ENCODE measurements at places on chromosomes 6 and 20.

DNA sequence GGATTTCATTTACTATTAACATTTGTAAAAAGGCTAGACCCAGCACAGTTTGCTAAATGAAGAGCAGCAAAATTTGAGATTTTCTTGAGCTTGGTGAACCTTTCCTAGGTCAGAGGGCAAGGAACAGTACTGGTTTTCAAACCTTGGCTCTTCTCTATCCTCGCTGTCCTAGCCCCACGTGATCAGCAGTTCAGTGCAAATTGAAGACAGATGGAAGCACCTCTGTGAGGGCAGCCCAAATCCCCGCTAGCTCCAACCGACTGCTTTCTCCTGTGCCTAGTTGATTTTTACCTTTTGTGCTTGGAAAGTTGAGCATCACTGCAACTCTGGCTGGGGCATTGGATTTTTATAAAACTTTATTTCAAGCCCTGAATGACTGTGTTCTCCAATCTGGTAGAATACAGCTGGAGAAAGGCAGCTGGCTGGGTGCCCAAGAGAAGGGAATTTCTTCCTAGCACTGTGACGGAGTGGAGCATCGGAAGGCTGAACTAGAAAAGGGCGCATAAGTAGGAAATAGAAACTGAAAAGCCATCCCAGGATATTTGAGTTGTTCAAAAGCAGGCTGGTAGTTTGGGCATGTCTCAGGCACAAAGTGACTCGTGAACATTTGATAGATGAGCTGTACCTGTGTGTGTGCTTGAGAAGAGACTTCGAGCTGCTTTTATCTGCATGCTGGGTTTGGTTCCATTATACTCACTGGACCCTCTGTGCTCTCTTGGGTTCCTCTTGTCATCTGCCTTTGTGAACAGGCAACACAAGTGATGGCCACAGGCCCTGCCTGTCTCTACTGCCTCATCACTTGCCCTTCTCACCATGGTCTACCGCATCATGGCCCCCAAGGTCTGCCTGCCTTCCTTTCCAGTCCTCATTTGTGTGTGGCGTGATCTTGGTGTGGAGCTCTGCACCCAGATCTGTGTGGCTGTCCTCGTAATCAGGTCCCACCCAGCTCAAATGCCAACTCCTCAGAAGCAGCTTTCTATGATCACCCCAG, 2.3 kb downstream of the RNF114 start:
- DNase-seq, result peak; percentile 50

- DNase-seq, result no peak
These were observed 1.3 kb downstream of the GZF1 start for GRCh38 chr20:23363257-23363649.

DNA sequence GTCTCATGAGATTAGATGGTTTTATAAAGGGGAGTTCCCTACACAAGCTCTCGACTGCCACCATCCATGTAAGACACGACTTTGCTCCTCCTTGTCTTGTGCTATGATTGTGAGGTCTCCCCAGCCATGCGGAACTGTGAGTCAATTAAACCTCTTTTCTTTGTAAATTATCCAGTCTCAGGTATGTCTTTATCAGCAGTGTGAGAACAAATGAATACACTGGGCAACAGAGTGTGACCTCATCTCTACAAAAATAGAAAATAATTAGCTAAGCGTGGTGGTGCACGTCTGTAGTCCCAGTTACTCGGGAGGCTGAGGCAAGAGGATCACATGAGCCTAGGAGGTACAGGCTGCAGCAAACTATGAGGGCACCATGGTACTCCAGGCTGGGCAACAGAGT, 51.3 kb downstream of the MDN1 start:
- DNase-seq, result no peak

DNA sequence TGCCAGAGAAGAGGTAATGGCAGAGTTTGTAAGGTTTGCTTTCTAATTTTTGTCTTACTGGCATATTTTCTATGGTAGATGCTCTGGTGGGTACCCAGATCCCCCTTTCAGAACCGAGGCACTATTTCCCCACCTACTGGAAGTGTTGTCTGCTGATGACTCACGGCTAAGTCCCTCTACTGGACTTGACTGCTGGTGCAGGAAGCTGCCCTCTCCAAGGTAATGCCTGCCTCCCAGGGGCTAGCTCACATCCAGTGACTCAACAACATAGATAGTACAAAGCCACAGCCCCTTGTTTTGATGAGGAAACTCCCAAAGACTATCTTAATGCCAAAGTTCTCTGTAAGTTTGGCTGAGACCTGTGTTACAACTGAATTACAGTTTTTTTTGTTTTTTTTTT, 285.4 kb upstream of the FLRT3 start:
- no peak for DNase-seq

- no peak for DNase-seq
These were observed 2.8 kb downstream of the FAM8A1 start for GRCh38 chr6:17602888-17603287.

GRCh38 chr6:5457983-5458683, 196.8 kb downstream of the FARS2 start:
- DNase-seq, result no peak

DNA sequence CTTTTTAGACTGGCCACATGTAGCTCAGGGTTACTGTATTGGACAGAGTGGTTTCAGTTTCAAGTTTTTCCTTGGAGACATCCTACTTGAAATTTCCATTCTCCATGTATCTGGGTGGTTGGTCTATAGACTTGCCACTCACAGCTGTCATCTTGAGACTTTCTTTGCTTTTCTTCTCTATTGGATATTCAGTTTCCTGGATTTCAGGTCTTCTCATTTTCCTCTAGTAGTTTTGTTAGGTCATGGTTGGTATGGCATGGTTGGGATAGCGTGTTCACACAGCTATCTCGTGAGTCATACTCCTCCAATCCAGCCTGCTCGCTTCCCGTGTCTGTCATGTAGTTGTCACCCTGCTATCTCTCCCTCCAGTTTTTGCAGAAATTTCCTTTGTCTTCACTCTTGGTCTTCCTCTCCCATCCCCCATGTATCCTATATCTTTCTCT, 48.3 kb downstream of the PTPN1 start:
- DNase-seq, result peak; percentile 37

DNA sequence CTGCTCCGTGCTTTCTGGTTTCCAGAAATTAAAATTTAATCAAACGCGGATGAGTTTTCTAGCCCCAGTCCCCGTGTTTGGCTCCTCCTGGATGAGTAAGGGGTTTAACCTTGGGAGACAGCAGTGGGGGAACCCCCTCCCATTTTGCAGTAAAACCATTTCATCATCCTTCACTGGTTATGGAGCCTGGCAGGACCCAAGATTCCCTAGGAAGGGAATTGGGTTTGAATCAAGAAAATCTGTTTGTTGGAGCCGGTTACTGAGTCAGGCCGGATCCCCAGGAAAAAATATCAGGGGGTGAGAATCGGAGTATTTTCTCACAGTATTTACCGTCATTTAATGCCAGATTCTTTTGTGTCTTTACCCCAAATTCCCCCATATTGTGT, 754 bp downstream of the YWHAB start:
- no peak for DNase-seq

DNA sequence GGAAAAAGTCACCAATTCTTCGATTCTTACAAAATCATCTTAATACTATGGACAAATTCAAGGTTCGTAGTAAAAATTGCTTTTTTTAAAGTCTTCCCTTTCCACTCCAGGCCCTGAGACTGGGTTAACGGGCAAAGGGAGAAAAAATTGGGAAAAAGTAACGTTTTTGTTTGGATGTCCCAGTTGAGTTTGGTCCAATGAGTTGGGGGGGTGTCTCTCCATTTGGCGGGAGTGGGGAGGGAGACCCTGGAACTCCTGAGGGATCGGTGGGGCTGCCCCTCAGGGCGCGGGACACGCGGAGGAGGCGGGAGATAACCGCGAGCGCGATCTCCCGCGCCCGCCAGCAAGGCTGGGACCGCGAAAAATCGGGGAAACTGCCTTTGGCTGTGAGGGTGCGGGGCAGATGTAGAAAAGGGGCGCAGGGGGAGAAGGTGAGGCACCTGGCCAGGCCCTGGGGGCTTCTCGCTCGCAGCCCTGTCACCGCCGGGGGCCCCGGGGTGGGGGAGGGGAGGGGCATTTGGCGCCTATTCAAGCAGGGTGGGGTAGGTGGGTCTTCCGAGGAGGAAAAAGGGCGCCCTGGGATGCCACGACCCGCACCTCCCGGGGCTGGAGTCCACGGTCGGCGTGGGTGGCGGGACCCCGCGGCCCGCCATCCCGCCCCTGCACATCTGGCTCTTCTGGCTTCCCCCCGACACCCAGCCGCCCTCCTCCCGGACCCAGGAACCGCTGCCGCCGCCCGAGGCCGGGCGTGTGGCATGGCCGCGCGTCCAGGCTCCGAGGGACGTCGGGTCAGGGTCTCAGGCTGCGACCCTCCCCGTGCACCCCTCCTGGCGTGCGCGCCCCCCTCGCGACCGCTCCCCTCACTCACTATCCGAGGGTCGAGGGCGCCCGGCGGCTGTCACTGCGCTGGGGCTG, 595 bp downstream of the FBXO5 start:
- DNase-seq, result no peak

GRCh38 chr6:108746836-108747575, 101.2 kb upstream of the ARMC2 start:
- no peak for DNase-seq

DNA sequence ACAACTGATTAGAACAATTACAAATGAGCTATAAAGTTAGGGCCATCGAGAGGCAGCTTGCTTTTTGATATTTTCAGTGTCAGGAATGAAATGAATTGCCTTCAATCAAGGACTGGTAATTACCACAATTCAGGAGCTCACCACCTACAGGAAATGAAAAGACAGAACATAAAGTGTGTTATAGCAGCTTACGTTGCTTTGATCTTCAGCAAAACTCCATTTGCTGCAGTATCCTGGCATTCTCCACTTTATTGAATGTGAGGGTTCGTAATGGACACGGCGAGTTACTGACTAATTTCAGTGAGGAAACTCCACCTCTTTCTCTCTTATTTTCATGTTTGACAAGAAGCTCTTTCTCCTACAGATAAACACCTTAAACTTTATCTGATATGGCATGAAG, 440.0 kb upstream of the HSF2 start:
- no peak for DNase-seq

GRCh38 chr20:40893610-40894236, 134.9 kb upstream of the TOP1 start:
- no peak for DNase-seq

Measured in fibroblast of skin of left quadriceps (primary cell).